ENCODE measurements at places on chromosomes 5 and 9.

- DNase-seq: no peak
These were observed 524 bp downstream of the CCNB1 start for GRCh38 chr5:69167493-69167855.

DNA sequence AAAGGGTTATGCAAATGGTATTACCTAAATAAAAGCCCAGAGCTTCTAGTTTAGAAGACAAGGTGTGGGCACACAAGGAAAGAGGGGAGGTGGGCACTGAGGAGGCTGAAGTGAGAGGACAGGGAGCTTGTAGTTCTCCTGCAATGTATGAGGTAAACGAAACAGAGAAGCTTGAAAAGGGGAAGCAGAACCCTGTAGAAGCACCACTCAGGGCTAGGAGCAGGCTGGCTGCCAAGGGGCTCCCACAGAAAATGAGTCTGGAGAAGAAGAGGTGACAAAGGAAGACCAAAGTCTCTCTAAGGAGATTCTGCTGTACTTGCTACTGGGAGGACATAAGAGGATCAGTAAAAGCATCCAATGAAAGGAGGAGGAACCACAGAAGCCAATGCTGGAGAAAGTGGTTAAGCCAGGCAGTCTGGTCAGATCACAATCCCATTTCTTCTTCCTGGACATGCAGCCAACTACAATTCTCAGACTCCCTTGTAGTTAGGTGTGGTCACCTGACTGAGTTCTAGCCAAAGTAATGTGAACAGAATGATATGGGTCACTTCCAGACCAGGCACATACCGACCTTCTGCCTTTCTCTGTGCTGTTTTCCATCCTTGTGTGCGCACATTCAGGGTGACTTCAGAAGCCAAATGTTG lies 174.5 kb upstream of the MAP3K1 start:
- no peak for DNase-seq

DNA sequence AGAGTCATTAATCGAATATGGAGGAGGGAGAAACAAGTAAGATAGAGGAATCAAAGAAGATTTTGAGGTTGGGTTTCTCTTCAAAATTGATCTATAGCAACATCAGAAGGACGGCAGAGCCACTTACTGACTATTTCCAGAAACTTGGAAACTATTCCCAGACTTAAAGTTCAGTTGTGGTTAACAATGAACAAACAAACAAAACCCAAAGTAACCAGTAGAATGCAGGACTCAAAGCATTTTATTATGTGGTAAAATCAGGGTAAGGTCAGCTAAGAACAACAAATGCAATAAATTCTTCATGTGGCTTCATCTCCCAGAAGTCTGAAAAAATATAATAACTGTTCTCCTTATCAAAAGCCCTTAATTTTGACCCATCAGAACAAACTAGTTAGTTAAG lies 54.9 kb upstream of the OSMR start:
- no peak for DNase-seq

DNA sequence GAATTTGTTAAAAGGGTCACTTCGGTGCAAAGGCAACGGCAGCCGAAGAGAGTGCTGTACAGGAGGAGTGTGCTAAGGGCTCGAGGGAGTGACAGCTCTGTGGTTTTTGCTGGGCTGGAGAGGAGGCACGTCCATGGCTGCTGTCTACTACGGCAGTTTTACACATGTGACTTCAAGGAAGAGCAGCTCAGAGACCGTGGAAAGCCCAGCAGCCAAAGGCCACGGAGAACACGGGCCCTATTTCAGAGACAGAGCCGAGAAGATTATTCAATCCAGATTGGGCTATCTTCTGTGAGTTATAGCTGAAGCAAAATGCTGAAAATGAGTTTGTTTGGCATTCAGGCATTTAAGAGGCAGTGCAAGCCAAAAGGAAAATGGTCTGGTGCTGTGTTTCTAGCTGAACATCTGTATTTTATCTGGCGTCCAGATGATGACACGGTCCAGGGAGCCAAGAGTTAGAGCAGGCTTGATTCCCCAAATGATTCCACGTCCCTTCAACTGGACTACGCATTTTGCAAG lies 96.4 kb downstream of the RFK start:
- no peak for DNase-seq

DNA sequence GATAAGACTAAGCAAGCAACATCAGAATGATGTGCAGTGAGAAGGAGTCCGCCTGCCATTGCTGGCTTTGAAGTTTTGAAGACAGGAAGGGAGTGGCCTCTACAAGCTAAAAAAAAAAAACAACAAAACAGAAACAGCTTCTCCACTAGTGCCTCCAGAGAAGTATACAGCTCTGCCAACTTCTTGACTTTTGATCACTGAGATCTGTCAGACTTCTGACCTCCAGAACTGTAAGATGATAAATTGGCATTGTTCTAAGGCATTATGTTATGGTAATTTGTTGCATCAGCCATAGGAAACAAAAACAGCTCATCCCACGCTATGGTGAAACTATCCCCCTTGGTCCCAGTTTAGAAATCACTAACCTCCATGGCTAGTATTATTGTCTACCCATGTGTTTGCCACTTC lies 131.0 kb upstream of the VCAN start:
- no peak for DNase-seq

DNA sequence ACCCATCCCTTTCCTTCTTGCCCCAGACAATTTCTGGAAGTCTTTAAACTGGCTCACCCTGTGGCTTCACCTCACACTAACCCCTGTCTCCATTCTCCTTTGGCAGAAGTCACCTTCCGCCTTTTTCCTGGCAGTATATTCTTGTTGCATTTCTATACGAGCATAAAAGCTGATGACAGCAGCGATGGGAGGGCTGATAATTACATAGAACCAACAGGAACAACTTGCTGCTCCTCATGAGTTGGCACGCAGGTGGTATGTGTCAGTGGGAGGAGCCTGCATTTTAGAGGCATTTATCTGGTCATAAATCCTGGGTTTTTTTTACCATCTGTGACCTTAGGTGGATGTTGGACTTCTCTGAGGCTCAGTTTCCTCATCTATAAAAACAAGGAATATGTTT lies 61.4 kb upstream of the CKMT2 start:
- DNase-seq: no peak

DNA sequence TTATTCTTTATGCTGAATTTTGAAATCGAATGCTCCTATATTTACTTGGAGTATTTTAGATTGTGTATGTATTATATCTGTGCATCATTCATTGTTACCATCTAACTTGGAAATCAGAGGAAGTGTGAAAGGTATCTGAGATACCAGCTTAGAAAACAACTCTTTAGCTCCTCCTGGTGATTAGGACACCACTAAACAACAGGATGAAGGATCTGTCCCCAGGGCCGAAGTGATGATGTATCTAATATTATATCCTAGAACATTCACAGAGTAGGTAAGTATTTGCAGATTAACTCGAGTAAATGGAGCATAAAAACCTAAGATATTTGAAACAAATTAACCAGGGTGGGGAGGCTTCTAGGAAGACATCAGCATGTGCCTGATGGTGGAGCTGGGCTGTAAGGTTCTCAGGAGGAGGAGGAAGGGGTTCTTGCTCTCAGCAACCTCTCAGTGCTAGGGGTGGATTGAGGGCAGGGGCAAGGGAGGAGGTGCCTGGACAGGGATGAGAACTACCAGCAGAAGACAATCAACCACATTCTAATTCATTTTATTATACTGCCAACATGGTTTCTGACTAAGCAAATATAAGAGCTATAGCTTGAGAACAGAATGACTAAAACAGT lies 2.6 kb upstream of the NFIL3 start:
- DNase-seq: no peak

GRCh38 chr5:142803428-142804125 lies 33.4 kb downstream of the ARHGAP26 start:
- DNase-seq: no peak

DNA sequence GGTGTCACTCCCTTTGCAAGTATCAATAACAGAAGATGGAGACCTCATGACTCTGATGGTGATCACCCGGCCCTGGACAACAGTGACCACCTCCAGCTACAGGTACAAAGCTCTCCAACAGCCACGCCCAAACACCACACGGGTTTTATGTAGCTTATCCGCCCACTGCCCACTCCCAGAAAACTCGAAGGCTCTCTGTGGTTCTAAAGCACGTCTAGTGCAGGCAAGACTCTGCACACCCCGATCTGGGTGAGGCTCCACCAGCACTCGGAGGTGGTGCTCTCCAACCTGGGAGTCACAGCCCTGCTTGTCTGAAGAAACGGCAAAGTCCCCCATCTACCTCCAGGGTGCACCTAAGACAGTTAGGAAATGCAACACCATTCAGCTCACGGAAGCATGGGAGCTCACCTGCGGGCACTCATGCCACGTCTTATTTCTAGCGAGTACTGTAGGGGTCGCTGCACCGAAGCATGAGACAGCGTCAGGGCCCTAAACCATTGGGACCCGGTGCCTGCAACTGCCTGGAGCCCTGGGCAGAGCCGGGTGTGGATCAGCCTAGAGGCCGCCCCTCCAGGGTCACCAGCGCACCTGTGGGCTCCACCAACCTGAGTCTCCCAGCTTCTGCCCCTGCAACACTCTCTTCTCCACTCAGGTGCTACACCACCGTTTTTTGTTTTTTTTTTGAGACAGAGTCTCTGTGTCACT lies 58.1 kb upstream of the ZNF354A start:
- DNase-seq: no peak

DNA sequence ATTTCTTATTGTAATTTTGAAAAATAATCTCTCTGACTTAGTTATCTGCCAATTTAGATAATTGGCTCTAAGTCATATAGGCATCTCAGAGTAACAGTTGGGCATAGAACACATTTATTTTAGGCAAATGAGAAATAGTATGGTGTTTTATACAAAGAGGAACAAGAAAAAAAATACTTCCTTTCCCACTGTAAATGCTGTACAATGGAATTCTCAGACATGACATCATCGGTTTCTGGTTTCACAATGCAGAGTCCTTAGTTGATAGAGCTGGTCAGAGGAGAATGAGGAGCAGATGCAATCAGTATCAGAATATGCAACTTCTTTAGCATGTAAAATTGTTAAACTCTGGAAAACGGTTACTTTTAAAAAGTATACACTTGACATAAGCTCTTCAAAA lies 49.4 kb downstream of the PLK2 start:
- no peak for DNase-seq

GRCh38 chr9:33785914-33786313 lies 9.4 kb upstream of the PRSS3 start:
- DNase-seq: no peak

DNA sequence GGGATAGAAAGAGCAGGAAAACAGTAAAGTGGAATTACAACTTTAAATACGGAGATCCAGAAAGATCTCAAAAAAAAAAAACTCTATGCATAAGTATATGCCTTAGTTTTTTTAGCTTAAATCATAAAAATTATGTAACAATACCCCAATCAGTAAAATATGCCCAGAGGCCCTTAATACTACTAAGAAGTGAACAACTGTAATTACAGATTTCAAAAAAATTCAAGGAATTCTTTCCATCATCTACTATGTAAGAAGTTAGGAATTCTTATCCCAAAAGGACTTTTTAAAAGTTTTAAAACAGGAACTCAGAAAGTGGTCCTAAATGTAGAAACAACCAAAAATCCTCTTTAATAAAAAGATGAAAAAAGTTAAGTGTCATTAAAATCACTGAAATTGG lies 111.3 kb downstream of the SSBP2 start:
- DNase-seq: no peak

DNA sequence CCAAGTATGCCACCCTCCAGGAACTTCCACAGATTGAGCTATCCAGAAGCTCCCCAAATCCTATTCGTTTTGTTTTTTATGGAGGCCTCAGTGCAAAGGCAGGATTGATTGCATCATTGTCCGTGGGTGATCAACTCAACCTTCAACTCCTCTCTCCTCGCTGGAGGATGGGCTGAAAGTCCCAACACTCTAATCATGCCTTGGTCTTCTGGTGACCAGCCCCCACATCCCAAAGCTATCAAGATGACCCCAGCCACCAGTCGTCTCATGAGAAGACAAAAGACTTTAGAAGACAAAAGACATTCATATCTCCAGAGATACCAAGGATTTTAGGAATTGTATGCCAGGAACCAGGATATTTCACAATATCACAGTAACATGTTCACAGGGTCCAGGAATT lies 441.6 kb upstream of the WWC1 start:
- no peak for DNase-seq

DNA sequence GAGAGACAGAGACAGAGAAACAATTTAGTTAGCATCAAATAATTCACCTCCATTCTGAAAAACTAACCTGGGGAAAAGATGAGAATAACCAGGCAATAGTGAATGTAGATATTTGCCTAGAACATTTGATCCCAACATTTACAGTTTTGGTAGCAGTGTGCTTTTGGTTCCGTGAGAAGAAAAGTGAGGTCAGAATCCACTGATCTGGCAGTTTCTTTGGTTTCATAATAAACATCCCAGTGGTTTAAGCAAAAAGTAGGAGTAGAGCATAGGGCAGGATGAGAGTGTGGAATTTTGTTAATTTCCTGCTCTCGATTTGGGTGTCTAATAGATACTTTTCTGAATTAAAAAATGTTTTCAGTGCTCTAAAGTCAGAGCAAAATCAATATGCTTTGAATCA lies 887.0 kb downstream of the NR2F1-AS1 start:
- no peak for DNase-seq

DNA sequence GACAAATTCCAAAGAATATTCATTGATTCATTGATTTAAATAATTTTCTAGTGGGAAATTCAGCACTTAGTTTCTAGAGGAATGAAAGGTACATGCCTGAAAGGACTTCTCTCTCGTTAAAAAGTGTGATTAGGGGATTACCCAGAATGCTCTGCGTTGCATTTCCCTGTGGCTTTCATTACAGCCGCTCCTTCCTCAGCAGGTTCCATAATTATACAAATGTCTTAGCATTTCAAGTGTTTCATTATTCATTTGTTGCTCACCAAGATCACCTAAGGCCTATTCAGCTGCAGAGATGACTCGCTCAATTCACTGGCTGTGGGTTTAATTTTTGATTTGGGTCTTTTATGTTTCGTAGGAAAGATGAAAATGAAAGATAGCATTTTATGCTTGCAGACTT lies 52.8 kb downstream of the SPATA31C2 start:
- no peak for DNase-seq

DNA sequence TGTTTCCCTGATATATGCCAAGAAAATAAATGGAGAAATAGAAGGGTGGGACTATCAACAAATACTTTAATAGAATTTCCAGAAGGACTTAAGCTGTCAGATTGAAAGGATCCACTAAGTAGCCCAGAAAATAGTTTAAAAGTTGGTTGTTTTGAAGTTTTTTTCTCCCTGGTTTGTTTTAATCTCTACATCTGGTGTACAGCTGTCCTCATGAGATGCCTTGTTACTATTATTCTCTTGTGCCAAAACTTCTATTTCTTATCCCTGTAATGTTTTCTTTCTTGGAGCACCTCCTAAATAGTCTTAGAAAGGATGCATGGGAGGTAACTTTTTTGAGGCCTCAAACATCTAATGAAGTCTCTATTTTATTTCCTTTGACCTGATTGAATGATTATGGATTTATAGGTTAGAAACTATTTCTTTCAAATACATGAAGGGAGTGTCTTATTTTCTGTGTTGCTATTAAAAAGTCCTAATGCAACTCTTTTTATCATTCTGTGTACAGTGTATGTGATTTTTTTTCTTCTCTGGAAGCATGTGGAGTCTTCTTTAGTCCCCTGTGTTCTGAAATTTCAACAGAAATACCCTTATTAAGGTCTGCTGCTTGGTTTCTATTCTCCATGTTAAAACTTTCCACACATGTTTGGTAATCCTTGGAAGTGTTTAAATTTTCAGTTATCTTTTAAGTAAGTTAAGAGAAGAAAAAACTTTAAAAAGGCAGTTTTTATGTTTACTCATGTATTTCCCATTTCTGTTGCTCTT lies 140.0 kb upstream of the CDKN2B start:
- DNase-seq: no peak

GRCh38 chr5:2442496-2443354 lies 308.8 kb downstream of the IRX2 start:
- no peak for DNase-seq

GRCh38 chr5:78907255-78907891 lies 77.7 kb downstream of the ARSB start:
- DNase-seq: no peak
